Stimulated activated CD4-positive, alpha-beta T cell treated with anti-CD3 and anti-CD28 coated beads, TNF-alpha, amount 100 ng/mL, for 4 hours (primary cell): ENCODE measurements at places on chromosomes 12 and 14.

DNA sequence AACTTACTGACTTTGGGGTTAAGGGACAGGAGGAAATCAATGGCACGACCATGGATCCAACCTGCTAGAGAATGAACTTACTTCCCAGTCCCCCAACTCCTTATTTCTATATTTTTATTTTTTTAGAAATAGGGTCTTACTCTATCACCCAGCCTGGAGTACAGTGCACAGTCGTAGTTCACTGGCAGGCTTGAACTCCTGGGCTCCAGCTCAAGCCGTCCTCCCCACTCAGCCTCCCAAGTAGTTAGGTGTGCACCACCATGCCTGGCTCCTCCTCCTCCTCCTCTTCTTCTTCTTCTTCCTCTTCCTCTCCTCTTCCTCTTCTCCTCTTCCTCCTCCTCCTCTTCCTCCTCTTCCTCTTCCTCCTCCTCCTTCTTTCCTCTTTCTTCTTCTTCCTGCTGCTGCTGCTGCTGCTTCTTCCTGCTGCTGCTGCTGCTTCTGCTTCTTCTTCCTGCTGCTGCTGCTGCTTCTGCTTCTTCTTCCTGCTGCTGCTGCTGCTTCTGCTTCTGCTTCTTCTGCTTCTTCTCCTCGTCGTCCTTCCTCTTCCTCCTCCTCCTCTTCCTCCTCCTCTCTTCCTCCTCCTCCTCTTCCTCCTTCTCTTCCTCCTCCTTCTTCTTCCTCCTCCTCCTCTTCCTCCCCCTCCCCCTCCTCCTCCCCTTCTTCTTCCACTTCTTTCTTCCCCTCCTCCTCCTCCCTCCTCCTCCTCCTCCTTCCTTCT lies 390.1 kb upstream of the RGS6 start:
- no peak for DNase-seq

DNA sequence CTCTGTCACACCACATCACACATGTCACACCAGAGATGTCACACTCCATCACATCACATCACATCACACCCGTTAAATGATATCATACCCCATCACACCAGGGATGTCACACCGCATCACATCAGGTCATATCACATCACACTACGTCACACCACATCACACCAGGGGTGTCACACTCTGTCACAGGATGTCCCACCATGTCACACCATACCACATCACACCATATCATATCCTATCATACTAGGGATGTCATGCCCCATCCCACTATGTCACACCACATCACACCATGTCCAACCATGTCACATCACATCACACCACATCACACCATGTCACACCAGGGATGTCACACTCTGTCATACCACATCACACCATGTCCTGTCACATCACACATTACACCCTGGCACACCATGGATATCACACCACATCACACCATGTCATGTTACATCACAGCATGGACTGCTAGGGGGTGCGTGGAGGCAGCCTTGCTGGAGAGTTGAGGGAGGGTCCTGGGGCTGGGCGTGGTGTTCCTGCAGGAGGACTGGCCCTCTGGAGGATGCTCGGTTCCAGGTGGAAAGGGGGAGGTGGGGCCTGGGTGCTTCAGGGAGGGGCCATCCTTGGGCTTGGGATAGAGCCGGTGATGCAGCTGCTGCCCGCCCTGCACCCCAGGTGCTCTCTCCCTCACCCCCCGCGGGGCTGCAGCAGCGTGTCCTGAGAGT lies 134.6 kb downstream of the TMEM121 start:
- no peak for DNase-seq

DNA sequence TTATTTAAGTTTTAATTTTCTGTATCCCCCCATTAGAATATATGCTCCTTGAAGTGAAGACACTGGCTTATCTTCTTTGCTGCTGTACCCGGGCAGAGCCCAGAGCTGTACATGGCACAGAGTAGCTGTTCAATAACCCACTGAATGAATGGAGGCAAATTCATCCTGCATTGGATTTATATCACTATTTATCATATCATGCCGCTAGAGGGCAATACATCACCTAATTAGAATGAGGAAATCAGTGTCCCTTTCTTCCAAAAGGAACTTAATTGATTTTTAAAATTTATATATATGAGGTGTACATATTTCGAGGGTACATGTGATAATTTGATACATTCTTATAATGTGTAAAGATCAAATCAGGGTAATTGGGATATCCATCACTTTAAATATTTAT lies 89.2 kb upstream of the TMEM260 start:
- no peak for DNase-seq

DNA sequence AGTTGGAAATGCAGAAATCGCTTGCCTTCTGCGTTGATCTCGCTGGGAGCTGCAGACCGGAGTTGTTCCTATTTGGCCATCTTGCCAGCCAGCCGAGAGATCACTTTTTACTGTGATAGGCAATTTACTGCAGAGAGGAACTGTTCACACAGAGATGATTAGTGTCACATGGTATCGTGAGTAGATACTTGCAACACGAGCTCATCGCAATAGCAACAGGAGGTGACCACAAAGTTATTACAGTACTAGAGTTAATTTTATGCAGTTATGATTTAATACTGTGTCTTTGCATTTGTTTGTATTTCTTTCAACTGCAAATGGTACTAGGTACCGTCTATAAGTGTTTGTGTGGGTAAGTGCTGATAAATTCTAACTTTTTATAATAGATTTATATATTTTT lies 27.8 kb downstream of the NOPCHAP1 start:
- no peak for DNase-seq

DNA sequence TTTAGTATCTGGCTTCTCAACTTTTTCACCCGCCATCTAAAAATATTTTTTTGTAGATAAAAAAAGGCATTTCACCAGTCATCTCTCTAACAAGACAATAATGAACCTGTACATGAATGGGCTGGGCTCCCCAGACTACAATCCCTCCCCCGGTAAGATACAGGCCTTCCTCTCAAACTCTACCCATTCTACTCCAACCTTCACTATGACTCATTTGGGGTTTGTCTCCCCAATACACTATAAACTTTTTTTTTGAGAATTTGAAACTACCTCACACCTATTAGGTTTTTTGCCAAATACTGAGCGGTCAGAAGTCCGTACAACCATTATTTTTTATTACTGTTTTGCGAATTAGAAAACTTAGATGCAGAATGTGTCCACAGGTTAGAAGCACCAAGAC lies 784 bp downstream of the RPL6 start:
- DNase-seq, result no peak

DNA sequence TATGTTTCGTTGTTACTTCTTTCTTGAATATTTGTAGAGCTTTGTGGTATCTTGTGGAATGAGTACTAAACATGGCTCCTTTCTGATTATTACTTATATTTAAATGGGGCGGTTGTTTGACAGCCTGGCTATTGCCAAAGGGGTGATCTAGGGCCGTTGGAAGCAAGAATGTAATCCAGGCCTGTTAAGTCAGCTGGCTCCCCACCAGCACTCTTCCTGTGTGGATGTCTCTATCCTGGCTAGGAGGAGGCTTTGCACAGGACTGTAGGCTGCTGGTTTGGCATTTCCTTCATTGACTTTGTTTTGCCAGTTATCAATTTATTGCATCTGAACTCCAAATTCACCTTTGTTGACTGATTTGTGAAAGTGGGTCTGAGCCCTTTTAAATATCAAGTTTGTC lies 5.6 kb downstream of the FAM234B start:
- DNase-seq, result no peak

GRCh38 chr14:30142216-30142615 lies 214.6 kb upstream of the PRKD1 start:
- no peak for DNase-seq

GRCh38 chr12:105696-106095 lies 39.1 kb downstream of the IQSEC3 start:
- DNase-seq, result no peak

- DNase-seq, result no peak
Measured at GRCh38 chr12:34119366-34119765, 97.1 kb downstream of the ALG10 start.

- no peak for DNase-seq
Measured at GRCh38 chr14:61176686-61177085, 104.5 kb downstream of the TMEM30B start.

- DNase-seq, result no peak
Measured at GRCh38 chr12:18811273-18811672, 73.4 kb downstream of the CAPZA3 start.

GRCh38 chr12:33830070-33830469 lies 192.2 kb upstream of the ALG10 start:
- no peak for DNase-seq

DNA sequence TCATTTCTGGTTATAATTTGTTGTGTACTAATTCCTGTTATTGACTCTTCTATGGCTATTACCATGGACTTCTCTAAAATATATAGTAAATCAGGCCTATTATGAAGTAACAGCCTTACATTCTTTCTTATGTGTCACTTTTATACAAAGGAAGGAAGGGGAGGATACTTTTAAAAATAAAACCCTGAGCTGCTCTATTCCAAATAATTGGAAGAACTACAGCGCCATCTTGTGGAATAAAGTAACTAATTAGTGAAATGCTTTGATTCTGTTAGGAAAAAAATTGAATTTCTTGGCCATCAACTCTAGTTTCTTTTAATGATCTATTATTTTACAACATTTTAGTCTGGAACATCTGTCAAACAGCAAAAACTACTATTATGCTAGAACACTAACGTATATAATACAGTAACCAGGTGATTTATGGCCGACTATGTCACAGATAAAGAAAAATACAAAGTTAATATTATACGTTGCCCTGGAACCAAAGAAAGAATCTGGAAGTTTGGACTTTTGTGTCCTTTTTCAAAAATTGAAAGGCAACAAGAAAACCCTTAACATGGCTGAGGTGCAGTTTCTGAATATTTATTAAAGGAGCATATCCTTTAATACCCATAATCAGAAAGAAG lies 55.0 kb upstream of the NELL2 start:
- no peak for DNase-seq

GRCh38 chr14:28130610-28131284 lies 635.8 kb upstream of the FOXG1 start:
- no peak for DNase-seq

DNA sequence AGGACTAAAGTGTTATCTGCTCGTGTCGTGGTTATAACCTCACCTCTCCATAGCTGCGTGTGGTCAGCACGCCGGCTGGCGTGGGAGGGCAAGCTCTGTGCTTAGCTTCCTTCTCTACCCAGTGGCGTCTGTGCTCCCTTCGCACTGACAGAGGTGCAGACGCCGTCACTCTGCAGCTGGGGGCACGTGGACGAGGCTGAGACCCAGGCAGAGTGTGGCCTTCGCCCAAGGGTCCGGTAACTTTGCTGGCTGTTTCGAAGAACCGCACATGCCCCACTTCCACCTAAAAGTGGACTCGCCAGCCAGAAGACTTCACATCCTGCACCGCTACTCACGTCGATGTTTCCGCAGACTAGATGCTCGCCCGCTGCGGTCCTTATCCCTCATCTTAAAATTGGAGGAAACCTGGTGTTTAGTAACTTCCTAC lies 35.9 kb upstream of the DYNC1H1 start:
- no peak for DNase-seq

DNA sequence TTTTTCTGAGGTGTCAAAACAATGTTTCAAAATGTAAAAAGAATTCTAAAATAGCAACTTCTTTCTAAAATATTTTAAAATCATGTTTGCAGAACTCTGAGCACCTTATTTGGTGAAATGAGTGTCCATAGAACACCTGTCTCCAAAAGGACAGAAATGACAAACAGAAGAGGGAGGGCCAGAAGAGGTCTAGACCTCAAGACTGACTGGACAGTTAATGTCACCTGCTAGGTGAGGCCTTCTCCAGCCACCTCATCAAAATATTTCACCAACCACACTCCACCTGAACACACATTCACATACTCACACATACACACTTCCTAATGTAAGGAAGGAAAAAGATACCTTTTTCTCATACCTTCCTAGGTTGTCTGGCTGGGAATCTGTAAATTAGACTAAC lies 147.8 kb upstream of the PLEKHA5 start:
- no peak for DNase-seq

GRCh38 chr12:7374423-7375144 lies 69.4 kb downstream of the CD163L1 start:
- DNase-seq, result no peak

DNA sequence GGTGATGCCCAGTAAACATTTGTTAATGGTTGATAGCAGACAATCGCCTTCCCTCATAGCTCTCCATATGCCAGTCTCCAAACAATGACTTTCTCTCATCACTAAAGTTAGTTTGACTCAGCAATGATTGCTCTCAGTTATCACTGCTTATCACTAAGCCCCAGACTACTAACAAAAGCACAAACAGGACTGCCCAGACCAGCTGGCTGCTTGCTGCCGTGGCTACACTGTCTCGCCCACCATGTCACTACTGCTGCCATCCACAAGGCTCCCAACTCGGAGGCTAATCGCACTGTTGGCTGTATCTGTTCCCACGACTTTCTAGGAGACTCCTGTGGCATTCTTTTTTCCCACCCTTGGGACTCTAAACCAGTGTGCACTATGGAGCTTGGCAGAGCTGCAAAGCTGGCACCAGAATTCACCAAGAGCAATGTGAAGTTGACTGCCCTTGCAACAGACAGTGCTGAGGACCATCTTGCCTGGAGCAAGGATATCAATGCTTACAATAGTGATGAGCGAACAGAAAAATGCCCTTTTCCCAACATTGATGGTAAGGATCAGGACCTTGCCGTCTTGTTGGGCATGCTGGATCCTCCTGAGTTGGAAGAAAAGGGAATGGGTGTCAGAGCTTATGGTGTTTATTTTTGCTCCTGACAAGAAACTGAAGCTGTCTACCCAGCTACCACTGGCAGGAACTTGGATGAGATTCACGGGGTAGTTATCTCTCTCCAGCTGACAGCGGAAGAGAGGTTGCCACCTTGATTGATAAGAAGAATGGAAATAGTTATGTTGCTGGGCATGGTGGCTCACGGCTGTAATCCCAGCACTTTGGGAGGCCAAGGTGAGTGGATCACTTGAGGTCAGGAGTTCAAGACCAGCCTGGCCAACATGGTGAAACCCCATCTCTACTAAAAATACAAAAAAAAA lies 27.1 kb upstream of the NR2C1 start:
- DNase-seq, result no peak

DNA sequence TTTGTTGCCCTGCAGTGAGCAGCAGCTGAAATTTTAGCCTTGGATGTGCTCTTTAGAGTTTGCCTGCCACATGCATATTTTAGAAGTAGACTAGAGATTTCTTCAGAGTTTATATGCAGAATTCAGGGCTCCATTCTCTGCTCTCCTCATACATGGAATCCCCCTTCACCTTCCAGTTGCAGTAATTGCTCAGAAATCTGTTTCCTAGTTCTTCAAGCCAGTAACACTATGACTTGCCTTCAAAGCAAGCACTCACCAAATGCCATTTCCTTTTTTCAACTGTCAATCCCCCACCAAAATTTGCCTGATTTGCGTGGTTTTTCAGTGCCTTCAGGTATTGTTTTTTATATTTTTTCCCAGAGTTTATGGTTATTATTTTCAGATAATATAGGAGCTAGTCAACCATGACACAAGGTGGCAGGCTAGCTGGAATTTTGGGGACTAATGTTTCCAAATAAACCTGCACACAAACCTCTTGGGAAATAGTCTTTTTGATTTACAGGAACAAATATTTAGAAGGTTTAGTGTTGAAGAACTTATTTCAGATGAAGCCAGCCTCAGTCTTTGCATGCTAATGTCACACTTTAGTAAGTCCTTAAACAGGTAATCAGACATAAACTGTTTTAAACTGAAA lies 79.2 kb downstream of the ASCL1 start:
- no peak for DNase-seq

- no peak for DNase-seq
Measured at GRCh38 chr12:10802587-10802986, at the start of gene TAS2R7. Gene TAS2R7, minus strand, starts transcription at chr12:10802627. Its CDS starts 57 bp downstream, at chr12:10802570.
